ENCODE measurements at places on chromosomes 4 and X.

DNA sequence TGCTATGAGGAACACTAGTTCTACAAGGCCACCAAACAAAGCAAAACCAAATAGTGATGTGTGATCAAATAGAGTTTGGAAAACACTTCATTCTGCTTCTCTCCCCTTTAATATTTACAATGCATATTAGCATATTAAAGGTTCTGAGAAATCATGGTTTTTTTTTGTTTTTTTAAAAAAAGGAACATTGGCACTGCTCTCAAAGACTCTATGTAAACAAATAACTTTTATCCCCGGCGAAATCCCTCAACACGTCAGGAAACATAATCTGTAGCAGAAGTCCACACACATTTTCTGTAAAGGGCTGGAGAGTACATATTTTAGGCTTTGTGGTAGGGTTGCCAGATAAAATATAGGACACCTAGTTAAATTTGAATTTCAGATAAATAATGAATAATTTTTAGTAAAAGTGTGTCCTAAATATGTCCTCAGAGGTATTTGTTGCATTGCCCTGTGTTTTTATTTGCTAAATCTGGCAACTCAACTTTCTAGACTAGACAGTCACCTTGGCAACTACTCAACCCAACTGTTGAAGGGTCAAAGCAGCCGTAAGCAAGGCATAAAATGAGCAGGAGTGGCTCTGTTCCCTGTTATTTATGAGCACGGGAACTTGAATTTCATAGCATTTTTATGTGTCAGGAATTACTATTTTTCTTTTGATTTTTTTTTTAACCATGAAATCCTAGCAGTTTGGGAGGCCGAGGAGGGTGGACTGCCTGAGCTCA lies 8.6 kb downstream of the SPATA4 start:
- DNase-seq: no peak

DNA sequence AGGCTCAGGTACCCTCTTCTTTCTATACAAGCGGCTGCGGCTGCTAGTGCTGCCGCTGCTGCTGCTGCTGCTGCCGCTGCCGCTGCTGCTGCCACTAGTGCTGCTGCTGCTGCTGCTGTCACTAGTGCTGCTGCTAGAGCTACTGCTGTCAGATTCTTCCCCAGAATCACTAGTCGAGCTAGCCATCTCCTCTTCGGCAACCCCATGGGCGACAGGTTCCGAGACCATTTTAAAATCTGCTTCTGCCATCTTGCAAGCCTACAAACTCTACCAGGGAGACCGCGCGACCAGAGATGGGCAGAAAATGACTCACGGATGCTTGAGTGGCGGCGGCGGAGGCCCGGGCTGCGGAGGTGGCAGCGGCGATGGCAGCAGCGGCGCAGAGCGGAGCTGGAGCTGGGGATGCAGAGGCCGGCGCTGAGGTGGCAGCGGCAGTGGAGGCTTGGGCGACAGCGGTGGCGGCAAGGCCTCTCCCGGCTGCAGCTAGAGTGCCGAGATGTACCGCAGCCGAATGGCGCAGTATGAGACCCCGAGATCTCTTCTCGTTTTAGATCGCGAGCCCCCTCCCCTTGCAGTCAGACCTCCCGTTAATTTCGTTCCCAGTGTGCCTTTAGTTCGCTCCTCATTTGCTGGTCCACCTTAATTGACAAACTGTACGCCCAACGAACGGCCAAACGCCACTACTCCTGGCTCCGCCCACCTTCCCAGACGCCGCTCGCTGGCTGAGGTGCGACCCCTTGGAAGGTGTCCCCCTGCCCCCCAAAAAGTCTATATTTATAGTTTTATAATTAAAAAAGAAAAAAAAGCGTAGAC lies at the start of gene NAP1L3:
Gene NAP1L3 (minus strand): TSS at position 523 of the 813 bp plus-strand sequence. CDS start 274 bp downstream, at position 249.
- peak; percentile 71 for DNase-seq

- DNase-seq: no peak
Observed at GRCh38 chrX:97705936-97706335, 822.2 kb downstream of the RPA4 start.

DNA sequence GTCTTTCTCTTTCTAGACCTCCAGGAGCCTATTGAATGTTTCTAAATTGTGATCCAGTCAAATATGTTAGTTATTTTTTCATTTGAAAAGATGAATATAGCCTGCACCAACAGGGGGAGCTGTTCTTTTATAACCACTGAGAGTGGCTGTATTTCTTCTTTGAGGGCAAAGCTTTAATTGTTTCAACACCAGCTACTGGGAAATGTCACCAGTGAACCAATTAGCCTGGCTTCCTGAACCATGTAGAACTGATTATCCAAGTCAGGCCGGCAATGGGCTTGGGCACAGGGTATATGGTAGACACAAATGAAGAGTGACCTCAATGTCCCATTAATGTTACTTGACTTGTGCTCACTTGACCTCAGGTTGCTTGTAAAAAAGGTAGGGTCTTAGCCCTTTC lies 4.8 kb upstream of the DAPP1 start:
- peak; percentile 65 for DNase-seq

GRCh38 chr4:821631-822030 lies 4.3 kb downstream of the CPLX1 start:
- no peak for DNase-seq

GRCh38 chr4:3871181-3871852 lies 105.1 kb downstream of the ADRA2C start:
- peak; percentile 31 for DNase-seq

GRCh38 chrX:107008034-107008433 lies 8.0 kb upstream of the MORC4 start:
- no peak for DNase-seq

- no peak for DNase-seq
Observed at GRCh38 chr4:8893227-8893623, 21.6 kb upstream of the HMX1 start.

DNA sequence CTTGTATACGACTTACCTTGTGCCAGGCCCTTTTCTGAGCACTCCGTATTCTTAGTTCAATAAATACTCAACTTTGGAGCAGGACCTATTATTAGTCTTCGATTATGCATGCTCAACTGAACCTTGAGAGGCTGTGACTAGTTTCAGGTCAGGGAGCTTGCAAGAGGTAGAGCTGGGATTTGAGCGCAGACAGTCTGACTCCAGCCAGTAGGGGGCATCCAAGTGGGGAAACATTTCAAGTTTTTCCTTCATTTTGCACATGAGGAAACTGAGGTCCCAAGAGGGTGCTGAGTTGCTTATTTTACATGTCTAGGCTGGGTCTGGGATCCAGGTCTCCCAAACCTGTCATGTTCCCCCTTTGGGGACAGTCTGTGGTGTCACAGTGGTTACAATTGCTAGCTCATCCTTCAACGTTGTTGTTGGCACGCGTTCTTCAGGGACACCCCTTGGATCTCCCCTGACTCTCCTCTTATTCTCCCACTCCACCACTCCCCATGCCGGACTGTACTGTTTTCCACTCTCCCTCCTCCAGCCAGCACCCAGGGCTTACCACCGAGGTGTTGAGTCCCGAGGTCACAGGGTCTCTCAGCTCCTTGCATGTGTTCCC lies 6.7 kb upstream of the PRICKLE3 start:
- DNase-seq: peak; percentile 59

DNA sequence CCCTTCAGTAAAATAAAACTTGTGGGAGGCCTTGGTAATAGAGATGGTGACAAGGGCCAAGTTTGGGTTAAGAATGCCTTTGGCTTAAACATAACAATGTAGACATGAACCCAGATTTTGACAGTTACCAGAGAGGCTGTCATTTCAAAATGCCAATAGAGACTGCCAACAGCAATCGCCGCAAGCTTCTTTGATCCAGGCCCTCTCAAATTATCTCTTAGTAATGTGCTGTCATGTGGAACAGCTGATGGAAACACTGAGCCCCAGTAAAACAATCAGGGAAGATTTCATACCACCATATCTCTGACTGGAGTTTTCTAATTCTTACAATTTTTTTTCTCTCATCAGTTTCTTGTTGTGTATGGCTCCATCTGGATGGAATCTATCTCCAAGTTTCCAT lies 80.5 kb downstream of the ZNF330 start:
- DNase-seq: no peak
